ENCODE measurements at places on chromosomes 6 and 20.

DNA sequence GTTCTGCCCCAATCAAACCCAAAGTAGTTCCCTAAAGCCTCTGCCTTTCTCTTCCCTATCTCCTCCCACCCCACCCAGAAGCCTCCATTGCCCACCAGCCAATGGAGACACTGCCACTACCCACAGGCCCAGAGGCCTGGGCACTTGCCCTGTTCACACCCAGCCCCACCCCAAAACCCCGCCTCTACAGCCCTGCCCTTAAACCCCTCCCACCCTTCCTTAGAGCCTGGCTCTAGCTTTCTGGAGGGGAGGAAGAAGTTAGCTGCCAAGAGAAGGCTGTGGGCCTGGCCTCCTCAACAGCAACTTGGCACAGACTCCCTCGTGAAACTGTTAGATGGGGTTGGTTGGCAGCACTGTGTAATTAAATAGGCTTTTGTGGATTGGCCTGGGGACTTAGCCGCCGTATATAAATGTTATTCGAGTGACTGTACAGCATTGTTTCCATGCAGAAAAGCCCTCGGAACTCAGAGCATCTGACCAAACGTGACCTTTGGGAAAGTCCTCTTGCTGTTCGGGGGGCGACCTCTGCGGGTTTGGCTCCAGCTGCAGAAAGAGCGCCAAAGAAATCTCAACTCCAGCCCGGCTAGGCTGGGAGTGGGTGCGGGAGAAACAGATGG lies 31.4 kb downstream of the COL11A2 start:
- H3K27me3 ChIP-seq = peaks cover 10% of the 10 kb centered on the region
- no peak overlapping the region for H3K27ac ChIP-seq
- H3K36me3 ChIP-seq = no peaks in the 10 kb centered on the region
- peaks cover 16% of the 10 kb centered on the region for H3K4me1 ChIP-seq
- H3K4me3 ChIP-seq = peak overlapping the region; percentile 88
- DNase-seq = no peak

DNA sequence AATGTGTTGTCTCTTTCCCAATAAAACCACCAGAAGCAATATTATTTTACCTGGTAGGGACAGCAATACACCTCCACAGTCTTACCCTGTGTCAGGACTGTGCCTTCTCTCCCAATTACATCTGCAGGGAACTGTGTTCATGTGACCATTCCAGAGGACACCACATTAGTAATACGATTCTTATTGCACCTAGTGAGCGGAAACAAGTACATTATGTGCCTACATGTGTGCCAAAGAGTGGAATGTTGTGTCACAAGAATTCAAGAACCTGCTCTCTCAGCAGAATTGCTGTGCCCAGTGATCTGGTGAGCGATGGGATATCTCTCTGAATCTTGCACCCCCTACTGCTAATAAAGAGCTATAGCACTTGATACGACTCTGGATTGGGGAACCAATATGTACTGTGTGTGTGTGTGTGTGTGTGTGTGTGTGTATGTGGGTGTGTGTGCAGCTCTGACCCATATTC lies 57.4 kb upstream of the FOXC1 start:
- peaks cover 21% of the 10 kb centered on the region for H3K27me3 ChIP-seq
- DNase-seq = no peak
- no peaks in the 10 kb centered on the region for H3K36me3 ChIP-seq
- H3K27ac ChIP-seq = no peak overlapping the region

GRCh38 chr20:15287329-15287728 lies 949.9 kb upstream of the FLRT3 start:
- H3K4me1 ChIP-seq = peaks cover 3% of the 10 kb centered on the region
- no peak overlapping the region for H3K27ac ChIP-seq
- H3K4me3 ChIP-seq = no peak overlapping the region
- peaks cover 3% of the 10 kb centered on the region for H3K36me3 ChIP-seq
- DNase-seq = no peak

DNA sequence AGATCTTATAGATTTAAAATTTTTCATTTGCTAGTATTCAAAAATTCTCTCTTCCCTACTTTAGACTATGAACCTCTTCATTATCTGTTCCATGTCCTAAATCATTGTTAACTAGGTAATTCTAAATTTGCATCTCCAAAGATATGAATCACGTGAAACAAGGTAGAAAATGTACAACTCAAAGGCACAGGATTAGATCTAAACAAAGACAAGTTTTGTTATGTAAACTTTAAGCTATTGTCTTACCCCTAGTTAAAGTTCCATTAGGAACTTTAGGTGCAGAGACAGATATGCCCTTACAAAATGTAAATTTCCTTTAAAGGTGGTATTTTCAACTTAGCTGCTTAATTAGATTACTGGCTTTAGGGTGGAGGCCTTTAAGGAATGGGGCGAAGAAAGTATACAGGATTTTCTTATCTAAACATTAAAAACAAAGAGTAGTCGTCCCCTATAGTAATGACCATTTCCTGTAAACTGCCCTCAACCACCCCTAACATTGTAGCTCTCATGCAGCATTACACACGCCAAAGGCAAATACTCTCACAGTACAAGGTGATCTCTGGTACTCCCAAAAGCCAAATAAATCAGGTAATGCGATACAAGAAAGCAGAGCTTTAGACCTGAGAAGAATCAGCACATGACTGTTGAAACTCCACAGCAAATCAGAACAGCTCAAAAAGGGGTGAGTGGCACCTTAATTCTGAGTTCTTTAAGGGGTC lies 57.4 kb upstream of the MRAP2 start:
- no peak overlapping the region for H3K4me3 ChIP-seq
- H3K4me1 ChIP-seq = no peaks in the 10 kb centered on the region
- H3K27me3 ChIP-seq = no peaks in the 10 kb centered on the region
- no peak overlapping the region for H3K27ac ChIP-seq
- H3K36me3 ChIP-seq = peaks cover 10% of the 10 kb centered on the region

DNA sequence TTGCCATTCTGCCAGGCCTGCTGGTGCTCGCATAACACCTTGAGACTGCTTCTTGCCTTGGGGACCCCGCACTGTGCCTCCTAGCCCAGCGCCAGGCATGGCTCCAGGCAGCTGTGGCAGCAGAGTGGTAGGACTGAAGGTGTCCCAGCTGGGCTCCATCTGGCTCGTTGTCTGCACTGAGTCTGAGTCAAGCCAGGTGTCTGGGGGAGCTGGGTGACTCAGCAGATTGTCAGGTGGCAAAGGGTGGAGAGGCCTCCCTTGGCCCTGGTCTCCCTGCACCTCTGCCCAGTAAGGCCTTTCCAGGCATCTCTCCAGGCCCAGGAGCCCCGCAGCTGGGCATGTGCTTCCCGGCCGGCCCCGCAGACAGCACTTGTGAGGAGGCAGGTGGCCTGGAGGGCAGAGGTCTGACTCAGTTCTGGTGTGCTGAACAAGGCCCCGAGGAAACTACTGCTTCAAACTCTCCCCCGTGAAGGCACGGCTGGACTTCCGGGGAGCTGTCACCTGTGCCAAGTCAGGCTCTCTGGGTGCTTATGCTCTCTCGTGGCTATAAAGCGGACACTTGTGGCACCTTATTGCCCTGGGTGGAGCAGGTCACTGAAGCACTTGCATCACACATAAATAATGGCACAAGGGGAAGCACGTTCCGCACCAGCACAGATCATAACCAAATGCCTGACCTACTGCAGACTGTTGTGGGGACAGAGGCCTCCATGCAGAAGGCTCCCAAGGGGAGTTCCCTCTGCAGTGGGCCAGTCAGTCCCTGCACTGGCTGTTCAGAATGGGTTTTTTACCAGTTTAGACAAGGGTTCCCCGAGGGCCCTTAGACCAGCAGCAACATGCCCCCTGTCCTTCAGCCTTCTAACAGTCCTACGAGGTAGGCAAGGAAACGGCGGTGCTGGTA lies 27.5 kb downstream of the FOXC1 start:
- peaks cover 5% of the 10 kb centered on the region for H3K36me3 ChIP-seq
- no peak overlapping the region for H3K27ac ChIP-seq
- H3K27me3 ChIP-seq = peaks cover under 1% of the 10 kb centered on the region
- peaks cover 10% of the 10 kb centered on the region for H3K4me1 ChIP-seq
- no peak for DNase-seq

- no peak overlapping the region for H3K4me3 ChIP-seq
- no peak overlapping the region for H3K27ac ChIP-seq
- no peaks in the 10 kb centered on the region for H3K4me1 ChIP-seq
- no peaks in the 10 kb centered on the region for H3K36me3 ChIP-seq
- DNase-seq = peak; percentile 9
These were observed 215.1 kb downstream of the ERMARD start for GRCh38 chr6:169966312-169967181.

GRCh38 chr6:93454533-93454932 lies 35.2 kb upstream of the EPHA7 start:
- H3K4me3 ChIP-seq = no peak overlapping the region
- no peak for DNase-seq
- H3K4me1 ChIP-seq = no peaks in the 10 kb centered on the region
- no peak overlapping the region for H3K27ac ChIP-seq
- H3K36me3 ChIP-seq = no peaks in the 10 kb centered on the region

DNA sequence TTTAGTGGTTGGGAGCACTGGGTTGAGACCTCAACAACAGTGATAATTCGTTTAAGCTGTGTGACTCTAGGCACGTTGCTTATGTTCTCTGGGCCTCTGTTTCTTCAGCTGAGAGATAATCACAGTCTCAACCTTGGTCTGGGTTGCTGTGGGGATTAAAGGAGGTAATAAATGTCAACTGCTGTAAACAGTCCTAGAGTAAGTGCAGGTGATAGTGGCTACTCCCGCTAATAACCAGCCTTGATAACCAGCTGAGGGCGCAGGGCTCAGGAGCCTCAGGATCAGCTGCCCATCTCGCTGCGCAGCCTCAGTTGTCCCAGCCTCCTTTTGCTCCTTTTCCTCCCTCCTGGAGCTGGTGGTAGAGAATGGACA lies 58.0 kb downstream of the JARID2 start:
- no peak overlapping the region for H3K4me3 ChIP-seq
- peak overlapping the region; percentile 26 for H3K27ac ChIP-seq
- DNase-seq = no peak
- no peaks in the 10 kb centered on the region for H3K27me3 ChIP-seq

DNA sequence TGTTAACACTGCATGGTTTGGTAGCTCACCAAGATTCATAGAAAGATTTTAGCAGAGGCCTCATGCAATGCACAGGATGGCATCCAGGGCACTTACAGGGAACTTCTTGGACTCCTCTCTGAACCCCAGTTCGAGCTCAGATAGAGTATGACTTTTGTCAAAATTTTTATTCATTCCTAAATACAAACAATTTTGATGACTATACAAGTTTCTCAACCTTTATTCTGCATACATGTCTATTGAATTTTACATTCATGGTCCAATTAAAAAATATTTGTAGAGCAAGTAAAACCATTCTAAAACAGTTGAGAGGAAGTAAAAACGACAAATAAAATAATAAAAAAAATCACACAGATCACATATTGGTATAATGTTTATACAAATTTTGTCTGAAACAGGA lies 219.0 kb upstream of the MAN1A1 start:
- peaks cover 2% of the 10 kb centered on the region for H3K4me1 ChIP-seq
- H3K27ac ChIP-seq = no peak overlapping the region
- DNase-seq = no peak
- H3K36me3 ChIP-seq = no peaks in the 10 kb centered on the region

- no peak for DNase-seq
- H3K4me3 ChIP-seq = no peak overlapping the region
- H3K36me3 ChIP-seq = no peaks in the 10 kb centered on the region
- H3K27me3 ChIP-seq = no peaks in the 10 kb centered on the region
- H3K4me1 ChIP-seq = no peaks in the 10 kb centered on the region
These were observed 197.0 kb upstream of the FKBP1C start for GRCh38 chr6:63014290-63014689.

DNA sequence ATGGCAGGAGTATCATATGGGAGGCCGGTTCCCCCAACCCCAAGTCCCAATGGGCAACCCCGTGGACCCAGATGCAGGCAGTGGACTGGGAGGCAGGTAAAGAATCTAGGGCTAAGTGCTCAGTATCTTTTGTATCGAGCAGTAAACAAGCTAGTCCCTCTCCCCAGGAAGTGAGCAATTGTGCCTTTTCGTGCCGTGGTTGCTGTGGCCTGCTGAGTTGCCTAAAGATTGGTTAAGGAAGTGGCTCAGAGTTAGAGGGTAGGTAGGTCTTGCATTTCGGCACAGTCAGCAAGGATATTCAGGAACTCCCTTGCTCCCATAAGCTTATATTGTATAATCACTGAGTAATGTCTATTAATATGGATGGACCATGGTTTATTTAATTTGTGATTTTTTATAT lies 1.3 kb upstream of the DNAH8 start:
- H3K4me3 ChIP-seq = no peak overlapping the region
- no peaks in the 10 kb centered on the region for H3K36me3 ChIP-seq
- no peak overlapping the region for H3K27ac ChIP-seq

DNA sequence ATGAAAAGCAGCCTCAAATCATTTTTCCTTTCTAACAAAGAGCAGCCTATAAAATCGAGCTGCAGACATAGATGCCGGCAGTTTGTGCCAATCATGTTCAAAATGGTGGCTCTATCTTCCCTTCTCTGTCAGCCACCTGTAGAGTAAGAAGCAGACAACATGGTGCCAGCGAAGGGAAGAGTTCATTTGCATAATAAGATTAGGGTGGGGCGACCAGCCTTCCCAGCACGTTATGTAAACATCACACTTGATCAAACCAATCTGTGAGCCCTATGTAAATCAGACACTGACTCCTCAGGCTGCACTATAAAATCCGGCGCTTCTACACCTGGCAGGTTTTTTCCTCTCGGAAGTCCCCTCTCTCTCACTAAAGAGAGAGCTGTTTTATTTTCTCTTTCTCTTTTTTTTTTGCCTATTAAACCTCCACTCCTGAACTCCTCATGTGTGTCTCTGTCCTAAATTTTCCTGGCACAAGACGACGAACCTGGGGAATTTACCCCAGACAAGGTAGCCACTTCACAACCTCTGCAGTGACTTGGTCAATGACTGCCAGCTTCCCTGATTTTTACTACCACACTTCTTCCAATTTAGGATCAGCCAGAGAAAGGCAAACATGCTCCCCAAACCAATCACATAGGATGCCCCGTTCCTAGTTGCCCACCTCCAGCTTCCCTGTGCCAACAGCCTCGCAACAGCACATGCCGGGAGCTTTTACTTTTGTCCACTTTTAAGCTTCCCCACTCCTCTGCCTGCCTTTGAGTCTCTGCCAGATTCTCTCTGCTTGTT lies 12.9 kb downstream of the TPMT start:
- H3K27ac ChIP-seq = peak overlapping the region; percentile 4
- no peaks in the 10 kb centered on the region for H3K27me3 ChIP-seq
- H3K36me3 ChIP-seq = peaks cover 25% of the 10 kb centered on the region
- peaks cover 9% of the 10 kb centered on the region for H3K4me1 ChIP-seq

DNA sequence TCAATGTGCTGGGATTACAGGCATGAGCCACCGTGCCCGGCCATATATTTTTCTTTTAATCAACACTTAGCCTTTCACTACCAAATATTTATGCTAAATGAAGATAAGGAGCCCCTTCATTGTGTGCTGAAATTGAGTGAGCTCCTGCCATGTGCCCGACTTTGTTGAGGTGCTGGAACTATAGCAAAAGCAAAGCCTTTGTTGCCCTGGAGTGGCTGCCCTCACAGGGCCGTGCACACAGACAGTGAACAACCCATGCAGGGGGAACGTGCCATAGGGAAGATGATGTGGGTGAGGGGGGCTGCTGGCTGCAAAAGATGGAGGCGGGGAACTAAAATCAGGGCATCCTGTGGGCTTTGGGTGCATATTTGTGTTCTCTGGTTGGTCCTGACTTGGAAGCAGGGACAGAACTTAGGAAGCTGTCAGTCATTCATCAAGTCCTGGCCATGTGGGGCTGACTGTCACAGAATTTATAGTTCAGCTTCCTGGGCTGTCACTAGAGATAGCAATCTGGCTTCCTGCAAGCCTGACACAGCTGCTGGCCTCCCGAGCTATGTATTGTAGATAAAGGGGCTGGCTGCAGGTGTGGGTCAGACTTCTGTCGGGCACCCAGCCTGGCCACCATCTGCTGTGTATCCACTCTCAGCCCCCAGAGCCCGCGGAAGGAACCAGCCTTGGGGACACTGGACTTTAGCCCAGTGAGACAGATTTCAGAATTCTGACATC lies 56.8 kb upstream of the MPC1 start:
- DNase-seq = no peak
- H3K27ac ChIP-seq = no peak overlapping the region
- H3K4me3 ChIP-seq = no peak overlapping the region
- peaks cover 13% of the 10 kb centered on the region for H3K27me3 ChIP-seq
- peaks cover 2% of the 10 kb centered on the region for H3K4me1 ChIP-seq
- H3K36me3 ChIP-seq = peaks cover 6% of the 10 kb centered on the region
